ENCODE measurements at places on chromosomes 16 and 17. TPM values are rescaled to one million over a fixed set of nuclear protein-coding genes. Genes with fewer than 3 reads are reported as not detected.

KCNJ18 gene
- not detected for polyA plus RNA-seq

KRTAP9-8 gene
- polyA plus RNA-seq: not detected

IGSF6 gene
- polyA plus RNA-seq: 0.88 TPM

PEX12 gene
- 5.1 TPM for polyA plus RNA-seq

HS3ST3B1 gene
- 0.93 TPM for polyA plus RNA-seq

DHRS7C gene
- polyA plus RNA-seq: 177 TPM
